ENCODE measurements at places on chromosomes 7 and 10.

- no peak for DNase-seq
These were observed 46.8 kb downstream of the TBXAS1 start for GRCh38 chr7:139875821-139876241.

DNA sequence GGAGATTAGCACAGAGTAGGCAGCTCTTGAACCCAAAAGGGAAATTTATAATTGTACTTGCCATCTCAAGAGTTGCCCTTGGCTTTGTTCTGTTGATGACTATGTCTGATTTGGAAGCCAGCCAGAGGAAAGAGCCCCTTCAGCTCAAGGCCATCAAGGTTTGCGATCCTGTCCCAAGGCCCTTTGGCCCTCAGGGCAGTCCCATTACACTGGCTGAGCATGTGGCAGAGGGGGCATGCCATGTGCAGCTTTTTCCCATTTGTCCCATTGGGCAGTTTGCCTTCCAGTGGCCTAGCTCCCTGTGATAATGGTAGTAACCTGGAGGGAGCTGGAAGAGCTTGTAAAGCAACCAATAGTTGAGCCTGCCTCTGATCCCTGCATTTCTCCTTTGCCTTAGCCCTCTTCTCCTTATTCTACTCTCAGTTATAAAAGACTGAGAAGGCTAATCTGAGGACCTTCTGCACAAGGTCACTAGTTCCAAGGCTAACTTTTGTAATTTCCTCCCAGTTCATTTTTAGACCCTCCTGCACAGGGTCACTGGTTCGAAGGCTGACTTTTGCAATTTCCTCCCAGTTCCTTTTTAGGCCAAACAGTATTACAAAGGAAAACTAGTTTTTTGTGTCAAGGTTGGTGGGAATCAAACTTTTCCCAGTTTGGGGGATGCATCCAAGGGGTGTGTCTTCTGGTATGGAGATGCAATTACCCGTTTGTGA is 31.0 kb upstream of the ARHGAP12 start:
- no peak for DNase-seq

DNA sequence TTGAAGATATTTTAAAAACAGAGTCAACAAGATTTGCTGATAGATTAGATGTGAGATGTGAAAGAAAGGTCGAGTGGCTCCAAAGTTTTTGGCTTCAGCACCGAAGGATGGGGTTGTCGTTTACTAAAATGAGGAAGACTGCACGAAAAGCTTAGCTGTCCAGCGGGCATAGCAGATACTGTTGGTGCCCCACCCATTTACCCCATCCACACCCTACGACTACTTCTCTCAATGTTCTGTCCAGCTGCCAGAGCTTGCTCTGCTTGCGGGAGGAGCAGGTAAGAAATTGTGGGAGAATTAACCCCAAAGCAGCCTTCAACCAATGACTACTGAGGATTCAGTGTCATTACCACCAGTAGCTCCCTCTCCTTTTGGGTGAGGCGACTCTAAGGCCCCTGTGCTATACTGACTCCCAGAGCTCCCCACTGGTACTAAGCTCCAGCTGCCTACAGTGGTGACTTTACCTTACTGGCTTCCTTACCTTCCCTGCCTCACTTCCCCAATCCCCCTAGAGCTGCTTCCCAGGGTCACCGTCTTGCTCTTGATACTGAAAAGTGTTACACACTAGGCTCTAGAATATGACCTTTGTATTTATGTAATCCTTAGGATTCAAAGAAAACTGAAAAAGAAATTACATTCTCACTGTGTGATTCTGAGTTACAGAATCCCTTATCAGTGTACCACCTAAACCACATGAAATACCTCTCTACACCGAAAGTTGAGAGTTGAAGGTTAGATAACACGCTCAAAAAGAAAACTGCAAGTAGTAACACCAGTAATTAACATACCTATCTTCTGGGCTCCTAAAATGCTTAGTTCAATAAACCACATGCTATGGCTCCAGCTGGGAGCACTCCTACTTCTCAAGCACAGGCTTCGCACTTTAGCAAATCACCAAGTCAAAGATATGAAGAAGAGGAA is 22.3 kb downstream of the CACUL1 start:
- no peak for DNase-seq

GRCh38 chr7:32479574-32480200 is 10.5 kb downstream of the LSM5 start:
- DNase-seq: no peak

- DNase-seq: no peak
These were observed 7.0 kb upstream of the DNAJC1 start for GRCh38 chr10:22010539-22010938.

GRCh38 chr10:32112055-32112454 is 55.8 kb upstream of the KIF5B start:
- DNase-seq: no peak

DNA sequence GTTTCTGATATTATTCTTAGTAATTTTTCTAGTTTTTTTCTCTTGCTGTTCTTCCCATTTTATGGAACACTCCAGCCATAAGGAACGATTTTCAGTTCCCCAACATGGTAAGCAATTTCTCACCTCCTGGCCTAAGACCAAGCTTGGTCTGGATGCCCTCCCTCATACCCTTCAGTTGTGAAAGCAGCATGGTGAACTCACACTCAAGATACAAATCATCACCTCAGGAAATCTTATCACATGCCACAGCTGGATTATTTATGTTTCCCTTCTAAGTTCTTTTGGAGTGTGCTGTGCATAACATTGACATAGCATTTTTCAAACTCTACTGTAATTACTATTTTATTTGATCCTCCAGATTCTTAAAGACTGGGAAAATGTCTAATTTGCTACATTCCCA is 216.6 kb downstream of the AGMO start:
- DNase-seq: no peak

DNA sequence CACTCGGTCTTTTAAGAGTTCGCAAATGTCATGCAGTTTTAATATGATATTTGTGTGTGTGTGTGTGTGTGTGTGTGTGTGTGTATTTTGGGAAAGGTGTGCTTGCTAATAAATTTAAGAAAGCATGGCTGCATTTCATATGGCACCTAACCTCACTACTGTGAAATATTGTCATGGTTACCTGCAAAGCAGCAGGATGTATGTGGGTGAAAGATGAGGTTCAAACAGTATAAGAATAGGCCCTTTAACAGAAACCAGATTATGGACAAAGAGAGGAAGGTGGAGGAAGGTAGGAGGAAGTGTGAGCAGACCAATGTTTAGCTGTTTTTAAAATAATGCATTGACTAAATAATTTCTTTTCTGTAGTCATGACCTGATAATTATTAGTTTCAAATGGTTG is 73.5 kb upstream of the CACNA2D1 start:
- no peak for DNase-seq

DNA sequence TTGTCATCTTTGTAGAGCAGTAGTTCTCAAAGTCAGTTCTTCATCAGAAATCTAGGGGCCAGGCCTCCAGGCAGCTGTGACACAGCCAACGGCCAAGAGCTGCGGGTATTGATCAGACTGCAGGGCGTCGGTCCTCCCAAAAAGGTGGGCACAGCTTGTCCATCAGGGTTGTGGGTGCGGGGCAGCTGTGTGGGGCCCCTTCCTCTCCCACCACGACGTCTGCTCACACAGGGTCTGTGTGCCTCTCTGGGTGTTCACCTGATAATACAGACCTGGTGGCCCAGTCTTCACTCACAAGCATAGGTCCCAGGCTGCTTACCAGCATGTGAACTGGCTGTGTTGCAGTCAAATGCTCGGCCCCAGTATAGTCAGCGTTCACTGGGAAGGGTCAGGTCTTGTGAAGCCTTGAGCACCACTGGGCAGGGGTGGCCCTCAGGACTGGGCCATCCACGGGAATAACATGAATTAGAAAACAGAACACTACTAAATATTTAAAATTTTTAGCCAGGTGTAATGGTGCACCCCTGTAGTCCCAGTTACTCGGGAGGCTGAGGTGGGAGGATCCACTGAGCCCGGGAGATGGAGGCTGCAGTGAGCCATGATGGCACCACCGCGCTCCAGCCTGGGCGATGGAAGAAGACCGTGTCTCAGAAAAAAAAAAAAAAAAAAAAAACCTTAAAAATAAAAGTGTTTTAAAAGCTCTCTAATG is 102.8 kb upstream of the DIP2C start:
- DNase-seq: no peak

DNA sequence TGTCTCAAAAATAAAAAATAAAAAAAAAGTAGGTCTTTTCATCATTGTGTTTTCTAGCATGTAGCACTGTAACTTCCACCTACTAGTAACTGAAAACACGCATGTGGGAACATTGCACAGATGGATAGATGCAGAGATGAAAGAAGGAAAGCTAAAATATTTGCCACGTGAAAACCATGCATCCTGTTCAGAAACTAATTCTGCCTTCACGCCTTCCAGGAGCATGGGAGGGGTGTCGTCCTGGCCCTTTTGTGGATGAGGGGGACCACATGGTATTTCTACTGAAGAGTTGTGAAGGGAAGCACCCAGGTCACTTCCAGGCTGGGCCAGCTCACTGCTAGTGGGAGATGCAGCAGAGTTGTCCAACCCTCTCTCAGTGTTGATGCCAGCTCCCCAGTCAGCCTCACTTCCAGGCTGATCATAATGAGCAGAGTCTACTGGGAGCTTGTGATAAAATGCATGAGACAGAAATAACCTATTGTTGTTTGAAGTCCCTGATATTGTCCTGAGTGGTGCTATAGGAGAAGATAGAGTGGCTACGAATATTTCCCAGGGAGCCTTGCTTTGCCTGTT is 287.1 kb upstream of the CELF2 start:
- DNase-seq: no peak

- no peak for DNase-seq
These were observed 369.6 kb downstream of the AUTS2 start for GRCh38 chr7:69967689-69968450.

- no peak for DNase-seq
These were observed 12.7 kb downstream of the LOXL4 start for GRCh38 chr10:98255146-98255877.

DNA sequence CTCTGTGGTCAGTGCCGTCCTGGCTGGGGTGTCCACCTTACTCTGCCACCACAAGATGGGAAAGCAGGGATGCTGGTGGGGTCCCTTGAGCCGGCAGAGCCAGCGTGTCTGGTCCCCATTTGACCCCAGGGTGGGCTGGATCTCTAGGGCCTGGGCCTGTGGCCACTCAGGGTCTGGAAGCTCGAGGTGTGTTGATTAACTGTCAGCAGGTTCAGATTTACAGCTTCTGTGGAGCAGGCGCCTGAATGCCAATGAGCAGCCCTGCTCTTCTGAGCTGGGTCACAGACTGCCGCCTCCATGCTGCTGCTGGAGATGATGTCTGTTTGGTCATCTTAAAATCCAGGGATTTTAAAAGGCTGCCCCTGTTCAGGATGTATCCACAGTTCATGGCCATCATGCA is 11.3 kb upstream of the DPYSL4 start:
- no peak for DNase-seq
